ENCODE measurements at places on chromosomes 3 and 15.
A peak's percentile ranks its signal among the peaks of the same experiment; 100 is the strongest.

DNA sequence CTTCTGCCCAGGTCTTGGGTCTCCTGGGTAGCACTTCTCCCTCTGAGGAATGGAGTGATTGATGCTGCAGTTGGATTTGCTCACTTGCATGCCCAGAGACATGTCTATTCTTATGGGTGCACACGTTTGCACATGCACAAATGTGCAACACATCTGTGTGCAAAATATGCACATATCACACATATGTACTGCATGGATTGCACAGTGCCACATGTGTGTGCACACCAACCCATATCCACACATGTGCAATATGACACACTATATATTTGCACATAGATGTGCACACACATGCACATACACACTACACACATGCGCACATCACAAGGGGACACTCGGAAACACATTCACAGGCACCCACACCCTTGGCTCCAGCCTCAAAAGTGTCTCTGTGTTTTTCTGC, 671 bp upstream of the SEMA3B start:
- DNase-seq: no peak

- no peak for DNase-seq
These were observed 22.8 kb downstream of the EFCC1 start for GRCh38 chr3:129023909-129024308.

DNA sequence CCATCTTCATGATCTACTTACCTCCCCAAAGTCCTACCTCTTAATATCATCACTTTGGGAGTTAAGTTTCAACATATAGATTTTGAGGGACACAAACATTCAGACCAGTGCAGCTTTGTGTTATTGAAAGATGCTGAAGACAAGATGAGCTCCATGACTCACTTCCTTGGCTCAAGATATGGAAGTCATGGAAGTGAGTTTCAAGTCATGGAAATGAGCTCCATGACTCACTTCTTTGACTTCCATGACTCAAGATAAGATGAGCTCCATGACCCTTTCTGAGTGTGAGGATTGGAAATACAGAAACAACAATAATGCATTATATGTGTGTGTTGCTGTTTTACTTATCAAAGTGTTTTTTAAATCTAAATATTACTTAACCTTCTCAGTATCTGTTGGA, 170.2 kb upstream of the TPRG1 start:
- DNase-seq: peak; percentile 64

GRCh38 chr15:71573599-71573998, 236.8 kb upstream of the NR2E3 start:
- no peak for DNase-seq

- no peak for DNase-seq
These were observed 111.2 kb downstream of the IL12A start for GRCh38 chr3:160099834-160100233.

GRCh38 chr3:48855681-48856447, 8.2 kb upstream of the PRKAR2A start:
- no peak for DNase-seq

- no peak for DNase-seq
These were observed 12.4 kb downstream of the NMD3 start for GRCh38 chr3:161233557-161233956.

- no peak for DNase-seq
These were observed 31.0 kb downstream of the HEG1 start for GRCh38 chr3:125024817-125025216.

DNA sequence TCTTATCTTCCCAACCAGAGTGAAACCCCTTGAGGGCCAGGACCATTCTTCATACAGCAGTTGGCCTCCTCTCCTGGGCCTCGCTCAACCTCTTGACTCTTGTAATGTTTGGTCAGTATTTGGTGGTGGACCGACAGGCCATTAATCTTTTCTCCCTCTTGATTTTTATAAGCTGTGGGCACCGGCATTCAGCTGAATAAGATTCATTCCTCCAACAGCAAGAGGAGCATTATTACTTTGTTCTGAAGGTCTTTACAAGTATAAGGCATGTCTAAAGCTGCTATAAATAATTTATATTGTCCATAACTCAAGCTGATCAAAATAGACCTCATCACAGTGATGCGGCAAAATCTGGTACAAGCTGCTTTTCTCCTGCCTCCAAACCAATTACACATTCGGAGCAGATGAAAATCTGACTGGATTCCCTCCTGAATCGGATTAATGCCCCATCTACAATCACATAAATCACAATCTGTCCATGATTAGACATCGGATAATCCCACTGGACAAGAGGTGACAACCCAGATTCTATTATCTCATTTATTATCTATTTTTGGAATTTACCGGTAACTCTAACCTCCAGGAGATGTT, 8.4 kb upstream of the ISL2 start:
- DNase-seq: no peak

- peak; percentile 70 for DNase-seq
These were observed 6.2 kb downstream of the TSC22D2 start for GRCh38 chr3:150414258-150414657.

DNA sequence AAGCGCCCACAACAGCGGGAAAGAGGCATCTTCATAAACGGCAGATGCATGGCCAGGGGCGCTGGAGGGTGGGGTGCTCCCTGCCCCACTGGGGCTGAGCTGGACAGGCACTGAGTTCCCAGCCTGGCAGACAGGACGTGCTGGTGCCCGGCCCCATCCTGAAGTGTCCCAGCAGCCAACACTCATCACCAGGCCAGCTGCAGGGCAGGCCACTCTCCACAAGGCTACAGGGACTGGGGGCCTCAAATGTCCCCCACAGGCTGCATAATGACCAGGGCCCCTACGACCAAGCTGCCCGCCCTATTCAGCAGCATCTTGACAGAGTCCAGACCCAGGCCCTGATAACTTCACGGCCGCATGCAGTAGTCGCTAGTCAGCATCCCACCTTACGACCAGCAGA, 124.1 kb upstream of the IQSEC1 start:
- DNase-seq: no peak

DNA sequence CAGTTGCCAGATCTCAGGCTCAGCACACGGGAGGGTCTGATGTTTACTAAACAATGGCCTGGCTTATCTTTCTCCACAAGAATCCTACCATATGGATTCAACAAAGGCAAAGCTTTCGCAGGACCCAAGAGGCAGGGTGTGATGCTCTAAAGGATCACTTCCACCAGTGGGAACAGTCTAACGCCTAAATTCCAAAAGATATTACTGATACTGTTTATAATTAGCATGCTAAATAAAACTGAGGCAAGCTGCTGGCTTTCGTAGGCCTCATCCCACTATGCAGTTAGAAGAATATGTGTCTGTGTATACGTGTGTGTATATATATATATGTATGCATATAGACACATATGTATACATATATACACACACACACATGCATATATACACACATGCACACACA, 22.3 kb downstream of the RORA start:
- no peak for DNase-seq

DNA sequence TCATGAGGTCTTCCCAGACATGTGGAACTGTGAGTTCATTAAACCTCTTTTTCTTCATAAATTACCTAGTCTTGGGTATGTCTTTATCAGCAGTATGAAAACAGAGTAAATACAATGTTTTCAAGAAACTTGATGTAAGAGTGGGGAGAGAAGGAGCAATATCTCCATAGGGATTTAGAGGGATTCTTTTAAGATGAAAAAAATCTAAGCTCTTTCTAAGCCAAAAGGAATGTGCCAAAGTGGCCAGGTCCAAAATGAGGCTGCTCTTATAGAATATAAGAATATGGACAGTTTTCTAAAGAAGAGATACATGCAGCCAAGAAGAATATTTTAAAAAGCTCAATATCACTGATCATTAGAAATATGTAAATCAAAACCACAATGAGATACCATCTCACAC, 23.9 kb upstream of the RYK start:
- no peak for DNase-seq

GRCh38 chr15:46607077-46607476, 972.2 kb downstream of the SQOR start:
- DNase-seq: no peak

- no peak for DNase-seq
These were observed 41.3 kb downstream of the ZNF445 start for GRCh38 chr3:44436181-44436580.

DNA sequence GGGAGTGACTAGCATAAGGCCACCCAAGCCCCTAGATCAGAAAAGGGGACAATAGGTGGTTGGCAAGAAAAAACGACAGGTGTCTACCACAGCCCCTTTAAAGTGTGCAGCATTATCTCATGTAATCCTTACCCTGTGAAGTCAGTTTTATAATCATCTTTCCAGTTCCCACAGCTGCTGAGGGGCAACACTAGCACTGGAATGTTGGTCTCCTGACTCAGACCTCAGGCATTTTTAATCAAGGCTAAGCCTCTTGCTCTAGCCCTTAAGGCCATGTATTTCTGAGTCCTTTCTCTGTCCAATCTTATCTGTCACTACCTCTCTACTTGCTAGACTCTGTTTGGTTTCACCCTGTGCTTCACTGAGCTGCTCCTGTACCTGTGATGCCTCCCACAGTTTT, 171.7 kb downstream of the TLE3 start:
- DNase-seq: no peak

GRCh38 chr15:45618813-45619212, 16.0 kb upstream of the SQOR start:
- no peak for DNase-seq

GRCh38 chr3:196968233-196969133, at the start of gene PIGZ:
PIGZ (minus strand) TSS chr3:196968833; CDS start chr3:196952031, 16,802 bp downstream.
- DNase-seq: no peak

DNA sequence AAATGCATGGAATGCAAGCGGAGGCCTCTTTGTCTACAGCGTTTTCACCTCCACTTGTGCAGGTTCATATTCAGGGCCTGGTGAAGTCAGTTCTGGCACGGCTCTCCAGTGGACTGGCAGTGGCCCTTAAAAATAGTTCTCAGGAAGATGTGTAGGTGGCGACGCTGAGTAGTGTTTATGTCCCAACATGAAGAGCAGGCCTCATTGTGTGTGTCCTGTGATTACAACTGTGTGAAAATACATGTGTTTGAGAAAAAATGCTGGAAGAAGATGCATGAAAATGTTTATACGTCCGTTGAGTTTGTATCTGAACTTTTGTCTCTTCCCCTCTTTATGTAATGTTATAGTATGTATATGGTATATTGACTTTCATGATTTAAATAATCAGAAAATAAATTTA, 7.2 kb downstream of the LIPC start:
- no peak for DNase-seq

DNA sequence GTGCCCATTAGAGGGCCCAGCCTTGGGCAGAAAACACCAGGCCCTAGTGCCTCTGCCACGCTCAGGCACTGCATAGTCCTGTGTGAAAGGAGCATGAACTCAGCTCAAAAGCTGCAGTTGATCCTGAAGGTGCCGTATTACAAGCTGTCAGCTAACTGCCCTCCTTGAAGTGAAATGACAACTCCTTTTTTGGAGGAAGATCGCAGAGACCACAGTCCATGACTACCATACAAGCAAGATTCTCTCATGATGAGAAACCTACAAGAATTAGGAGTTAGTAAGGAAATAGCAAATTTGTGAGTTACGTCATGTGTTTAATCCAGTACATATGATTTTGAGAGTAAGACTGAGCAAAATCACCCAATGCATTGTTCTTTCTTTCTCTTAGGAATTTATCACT, 513.9 kb upstream of the NR2F2 start:
- no peak for DNase-seq

DNA sequence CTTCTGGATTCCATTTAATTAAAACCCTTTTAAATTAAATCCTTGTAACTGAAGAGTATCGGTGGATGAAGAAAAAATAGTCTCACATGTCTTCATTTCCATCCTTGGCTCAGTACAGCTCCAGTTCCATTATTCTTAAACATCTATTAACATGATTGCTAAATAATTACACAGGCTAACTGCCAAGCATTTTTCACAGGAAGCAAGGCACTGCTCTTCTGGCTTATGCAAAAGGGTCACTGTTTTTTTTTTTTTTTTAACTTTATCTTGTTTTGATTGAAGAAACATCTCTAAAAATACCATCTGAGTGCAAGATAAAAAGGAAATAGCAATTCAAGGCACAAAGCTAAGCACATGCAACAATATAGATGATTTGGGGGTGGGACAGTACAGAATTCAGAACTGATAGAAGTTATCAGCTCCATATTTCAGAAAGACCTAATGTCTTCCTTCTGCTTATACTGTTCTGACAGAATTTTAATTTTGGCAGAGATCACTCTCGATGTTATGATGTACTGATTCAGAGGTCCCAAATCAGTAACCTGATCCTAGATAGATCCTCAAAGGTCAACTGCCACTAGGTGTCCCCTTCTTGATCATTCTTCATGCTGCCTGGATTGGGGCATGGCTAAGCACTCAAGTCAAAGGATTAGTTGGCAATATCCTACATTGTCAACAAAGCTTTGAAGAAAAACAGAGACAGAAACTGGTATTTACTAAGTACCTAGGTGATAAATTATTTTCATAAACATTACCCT, 57.8 kb upstream of the ACTC1 start:
- DNase-seq: no peak

DNA sequence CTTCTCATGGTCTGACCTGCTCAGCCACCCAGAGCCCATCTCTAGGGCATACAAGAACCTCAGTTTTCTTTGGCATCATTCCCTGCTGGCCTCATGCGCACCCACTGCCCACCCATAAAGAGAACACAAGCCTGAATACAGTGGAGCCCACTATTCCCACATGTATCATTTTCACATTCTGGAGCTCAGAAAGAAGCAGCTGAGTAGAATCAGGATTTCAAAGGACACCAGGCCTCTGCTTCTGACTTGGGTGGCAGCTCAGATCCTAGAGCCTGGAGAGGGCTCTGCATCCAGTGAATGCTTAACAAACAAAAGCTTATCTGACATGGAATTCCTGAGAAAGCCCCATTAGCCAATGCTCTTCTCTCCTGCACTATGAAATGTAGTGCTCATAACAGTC, 34.7 kb downstream of the RBP2 start:
- DNase-seq: no peak

- DNase-seq: no peak
These were observed 382.1 kb downstream of the GAP43 start for GRCh38 chr3:116005404-116005803.

DNA sequence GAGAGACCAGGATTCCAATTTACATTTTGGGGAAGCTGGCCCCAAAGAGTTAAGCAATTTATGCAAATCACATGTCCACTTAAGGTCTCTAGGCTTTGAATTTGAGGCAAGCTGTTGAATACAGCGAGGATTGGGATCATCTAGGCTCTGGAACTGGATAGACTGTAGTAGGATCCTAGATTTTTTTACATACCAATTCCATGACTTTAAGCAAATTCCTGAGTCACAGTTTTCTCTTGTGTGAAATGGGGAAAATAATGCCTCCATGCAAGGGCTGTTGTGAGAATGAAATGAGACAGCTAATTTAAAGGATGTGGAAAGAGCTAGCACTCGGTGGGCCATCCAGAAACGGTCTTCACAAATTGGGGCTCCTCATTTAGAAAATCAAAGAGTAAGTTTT, 103.4 kb downstream of the MINAR1 start:
- DNase-seq: no peak

GRCh38 chr3:195201295-195201694, 69.7 kb downstream of the XXYLT1 start:
- DNase-seq: no peak
